ENCODE measurements at places on chromosomes 11 and 22.

DNA sequence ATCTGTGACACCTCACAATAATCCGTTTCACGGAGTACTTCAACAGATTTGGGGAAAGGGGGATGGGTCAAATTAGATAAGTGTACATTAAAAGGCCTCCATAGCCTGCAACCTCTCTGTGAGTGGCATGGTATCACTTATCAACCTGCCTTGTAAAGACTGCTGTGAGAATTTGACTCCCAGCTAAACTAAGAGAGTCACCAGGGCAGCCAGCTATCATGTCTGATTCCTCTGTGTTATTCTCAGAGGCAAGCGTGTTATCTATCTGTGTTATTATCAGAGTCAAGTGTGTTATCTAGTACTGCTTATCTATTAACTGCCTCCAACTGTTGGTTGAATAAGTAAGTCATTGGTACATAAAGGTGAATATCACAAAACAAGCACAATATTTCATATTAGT is 4.1 kb upstream of the FAM83F start:
- no peak for DNase-seq

DNA sequence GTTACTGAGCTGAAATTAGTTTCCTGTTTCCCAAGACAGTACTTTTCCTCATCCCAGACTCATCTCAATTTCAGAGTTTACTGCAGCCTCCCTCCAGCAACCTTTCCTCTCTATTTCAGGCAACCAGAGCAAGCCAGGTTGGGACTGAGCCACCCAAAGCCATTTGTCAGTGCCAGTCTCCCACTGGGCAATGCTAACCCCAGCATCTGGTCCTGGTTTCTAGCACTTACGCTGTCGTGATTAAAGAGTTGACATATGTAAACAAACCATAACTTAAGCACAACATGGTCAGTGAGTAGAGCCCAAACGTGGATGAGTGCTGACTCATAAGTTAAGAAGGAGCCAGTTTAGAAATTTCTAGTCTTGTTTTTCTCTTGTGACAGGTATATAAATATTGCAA is 119.6 kb upstream of the BLID start:
- no peak for DNase-seq

DNA sequence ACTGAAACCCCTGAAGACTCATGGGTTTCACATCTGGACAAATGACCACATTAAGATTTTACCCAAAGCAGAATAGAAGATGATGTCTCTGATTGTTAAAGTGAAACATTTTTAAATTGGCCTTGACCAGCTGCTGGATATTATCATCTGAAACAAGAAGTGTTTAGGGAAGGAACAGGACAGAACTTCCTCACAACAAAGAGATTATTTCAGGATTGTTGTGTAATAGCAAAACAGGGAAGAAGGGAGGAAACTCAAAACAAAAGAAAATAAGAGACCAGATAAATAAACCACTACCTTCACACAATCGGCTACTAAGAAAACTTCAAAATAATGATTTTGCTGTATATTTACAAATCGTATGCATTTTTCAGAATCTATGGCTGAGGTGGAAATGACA is 319.2 kb upstream of the API5 start:
- DNase-seq, result no peak

- no peak for DNase-seq
Measured at GRCh38 chr11:65132238-65132987, 1.9 kb downstream of the SYVN1 start.

GRCh38 chr22:24810043-24810749 is 4.2 kb downstream of the SGSM1 start:
- peak; percentile 36 for DNase-seq

- DNase-seq, result no peak
Measured at GRCh38 chr22:37053310-37054055, 1.9 kb downstream of the KCTD17 start.

GRCh38 chr22:35600476-35600875 is 16.7 kb downstream of the MB start:
- DNase-seq, result no peak

- DNase-seq, result no peak
Measured at GRCh38 chr11:67158221-67158620, 39.2 kb downstream of the KDM2A start.

DNA sequence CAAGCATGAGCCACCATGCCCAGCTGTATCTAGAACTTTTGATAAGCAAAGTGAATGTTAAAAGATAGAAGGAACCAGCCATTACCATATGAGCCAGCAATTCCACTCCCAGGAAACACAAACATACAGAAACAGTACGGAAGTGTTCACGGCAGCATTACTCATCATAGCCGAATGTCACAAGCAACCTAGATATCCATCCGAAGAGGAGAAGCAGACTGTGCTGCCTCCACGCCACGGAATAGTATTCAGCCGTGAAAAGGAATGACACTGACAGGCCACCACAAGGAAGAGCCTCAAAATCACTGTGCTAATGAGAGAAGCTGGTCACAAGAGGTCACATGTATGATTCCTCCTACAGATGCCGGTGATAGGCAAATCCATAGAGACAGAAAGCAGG is 17.6 kb upstream of the MGAT3 start:
- no peak for DNase-seq

DNA sequence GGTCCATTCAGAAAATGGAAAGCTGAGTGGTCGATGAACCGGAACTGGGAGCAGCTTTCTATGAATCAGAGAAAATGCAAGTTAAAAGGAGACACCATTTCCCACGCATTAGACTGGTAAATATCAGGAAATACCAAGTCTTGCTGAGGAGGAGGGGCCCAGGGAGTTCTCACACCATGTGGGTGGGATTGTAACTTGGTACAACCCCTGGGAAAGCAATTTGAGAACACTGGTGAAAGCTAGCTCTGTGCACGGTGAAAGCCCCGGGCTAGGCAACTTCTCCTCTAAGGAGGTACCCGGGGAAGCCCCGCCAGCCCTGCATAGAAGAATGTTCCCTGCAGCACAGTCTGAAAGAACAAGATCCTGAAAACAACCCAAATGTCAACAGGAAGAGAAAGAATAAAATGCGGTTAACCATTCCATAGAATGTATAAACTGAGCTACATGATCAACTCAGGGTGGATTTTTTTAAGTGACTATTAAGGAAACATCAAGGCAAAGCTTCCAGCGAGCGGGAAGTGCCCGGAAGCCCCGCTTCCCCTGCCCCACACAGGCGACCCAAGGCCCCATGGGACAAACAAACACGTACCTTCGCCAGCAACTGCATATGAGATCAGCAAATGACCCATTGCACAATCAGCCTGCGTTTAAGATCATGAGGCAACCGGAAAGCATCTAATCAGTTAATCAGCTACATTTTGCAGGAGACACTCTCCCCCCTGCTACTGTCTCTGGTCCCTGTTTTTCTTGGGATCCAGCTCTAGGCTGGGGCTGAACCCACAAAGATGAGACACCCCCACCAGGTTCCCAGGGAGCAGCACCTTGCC is 11.3 kb downstream of the SHANK2 start:
- no peak for DNase-seq

- DNase-seq, result no peak
Measured at GRCh38 chr11:69820441-69820840, 1.2 kb upstream of the FGF3 start.

DNA sequence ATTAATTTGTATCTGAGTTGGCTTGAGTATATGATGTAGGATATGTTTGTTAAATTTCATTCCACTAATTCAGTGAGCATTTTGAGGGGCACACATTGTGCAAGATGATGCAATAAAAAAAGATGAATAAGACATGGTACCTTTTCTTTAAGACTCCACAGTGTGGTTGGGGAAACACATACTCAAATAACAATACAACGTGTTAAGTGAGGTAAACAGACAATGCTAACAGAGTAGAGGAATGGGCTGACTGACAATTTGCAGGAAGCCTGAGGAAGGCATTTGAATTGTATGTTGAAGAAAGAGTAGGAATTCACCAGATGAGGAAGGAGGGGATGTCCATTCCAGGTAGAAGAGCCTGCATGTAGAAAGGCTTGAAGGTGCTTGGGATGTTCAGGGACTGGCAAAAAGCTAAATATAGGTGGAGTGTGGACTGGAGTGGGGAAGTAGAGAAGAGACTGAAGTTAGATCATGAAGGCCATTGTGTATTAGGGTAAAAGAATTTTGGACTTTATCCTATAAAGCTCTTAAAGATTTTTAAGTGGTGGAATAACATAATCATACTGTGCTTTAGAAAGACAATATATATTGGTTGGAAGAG is 6.8 kb downstream of the RNF169 start:
- no peak for DNase-seq

GRCh38 chr11:126484266-126484665 is 128.8 kb downstream of the ST3GAL4 start:
- no peak for DNase-seq

- no peak for DNase-seq
Measured at GRCh38 chr22:30150212-30150611, 69.9 kb downstream of the HORMAD2 start.

DNA sequence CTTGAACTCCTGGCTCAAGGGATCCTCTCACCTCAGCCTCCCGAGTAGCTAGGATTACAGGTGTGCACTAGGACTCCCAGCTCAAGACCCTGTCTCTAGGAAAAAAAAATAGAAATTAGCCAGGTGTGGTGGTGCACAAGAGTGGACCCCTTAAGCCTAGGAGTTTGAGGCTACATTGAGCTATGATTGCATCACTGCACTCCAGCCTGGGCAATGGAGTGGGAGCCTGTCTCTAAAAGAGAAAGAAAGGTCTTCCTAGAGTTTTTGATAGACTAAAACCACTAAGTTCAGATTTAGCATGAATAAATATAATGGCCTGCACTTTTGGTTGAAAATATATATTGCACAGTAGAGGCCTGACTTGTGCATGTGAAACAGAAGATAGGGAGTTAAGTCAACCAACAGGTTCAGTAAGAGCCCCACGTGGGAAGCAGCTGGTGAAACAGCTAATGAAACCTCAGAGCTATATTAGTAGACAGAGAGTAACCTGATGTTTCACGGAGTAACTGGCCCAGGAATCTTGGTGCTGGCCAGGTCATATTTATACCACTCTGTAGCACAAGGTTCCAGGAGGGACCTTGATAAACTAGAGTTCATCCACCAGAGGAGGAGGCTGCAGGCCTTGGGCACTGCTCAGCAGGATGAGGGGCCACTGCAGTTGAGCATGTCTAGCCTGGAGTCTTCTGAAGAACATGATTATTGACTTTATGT is 4.6 kb upstream of the MICAL3 start:
- DNase-seq, result no peak

DNA sequence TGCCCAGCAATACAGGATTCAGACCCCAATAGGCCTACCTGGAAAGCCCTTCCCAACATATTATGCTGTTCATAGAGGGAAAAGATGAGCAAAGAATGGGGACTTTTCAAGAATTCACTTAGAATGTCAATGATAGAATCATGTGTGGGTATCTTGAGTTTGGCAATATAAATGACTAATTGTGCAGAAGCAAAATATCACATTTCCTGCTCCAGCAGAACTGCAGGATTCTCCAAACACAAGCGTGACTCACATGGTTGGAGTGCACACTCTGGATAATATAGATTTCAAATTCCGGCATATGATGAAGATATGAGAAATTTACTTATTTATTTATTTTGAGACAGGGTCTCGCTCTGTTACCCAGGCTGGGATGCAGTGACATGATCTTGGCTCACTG is 12.5 kb upstream of the APOL5 start:
- DNase-seq, result no peak

GRCh38 chr22:43274595-43275240 is 68.5 kb downstream of the SCUBE1 start:
- DNase-seq, result no peak

DNA sequence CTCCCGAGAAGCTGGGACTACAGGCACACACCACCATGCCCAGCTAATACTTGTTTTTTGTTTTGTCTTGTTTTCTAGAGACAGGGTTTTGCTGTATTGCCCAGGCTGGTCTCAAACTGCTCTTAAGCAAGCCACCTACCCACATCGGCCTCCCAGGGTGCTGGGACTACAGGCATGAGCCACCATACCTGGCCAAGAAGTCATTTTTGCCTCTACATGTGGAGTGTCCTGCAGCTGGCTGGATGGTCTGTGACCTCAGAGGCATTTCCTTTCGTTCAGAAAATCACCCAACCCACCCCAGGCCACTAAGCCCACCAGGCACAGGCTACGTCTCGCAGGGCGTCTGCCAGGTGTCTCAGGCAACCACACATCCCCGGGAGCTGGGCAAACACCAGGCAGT is 12.8 kb downstream of the SHANK2 start:
- no peak for DNase-seq

DNA sequence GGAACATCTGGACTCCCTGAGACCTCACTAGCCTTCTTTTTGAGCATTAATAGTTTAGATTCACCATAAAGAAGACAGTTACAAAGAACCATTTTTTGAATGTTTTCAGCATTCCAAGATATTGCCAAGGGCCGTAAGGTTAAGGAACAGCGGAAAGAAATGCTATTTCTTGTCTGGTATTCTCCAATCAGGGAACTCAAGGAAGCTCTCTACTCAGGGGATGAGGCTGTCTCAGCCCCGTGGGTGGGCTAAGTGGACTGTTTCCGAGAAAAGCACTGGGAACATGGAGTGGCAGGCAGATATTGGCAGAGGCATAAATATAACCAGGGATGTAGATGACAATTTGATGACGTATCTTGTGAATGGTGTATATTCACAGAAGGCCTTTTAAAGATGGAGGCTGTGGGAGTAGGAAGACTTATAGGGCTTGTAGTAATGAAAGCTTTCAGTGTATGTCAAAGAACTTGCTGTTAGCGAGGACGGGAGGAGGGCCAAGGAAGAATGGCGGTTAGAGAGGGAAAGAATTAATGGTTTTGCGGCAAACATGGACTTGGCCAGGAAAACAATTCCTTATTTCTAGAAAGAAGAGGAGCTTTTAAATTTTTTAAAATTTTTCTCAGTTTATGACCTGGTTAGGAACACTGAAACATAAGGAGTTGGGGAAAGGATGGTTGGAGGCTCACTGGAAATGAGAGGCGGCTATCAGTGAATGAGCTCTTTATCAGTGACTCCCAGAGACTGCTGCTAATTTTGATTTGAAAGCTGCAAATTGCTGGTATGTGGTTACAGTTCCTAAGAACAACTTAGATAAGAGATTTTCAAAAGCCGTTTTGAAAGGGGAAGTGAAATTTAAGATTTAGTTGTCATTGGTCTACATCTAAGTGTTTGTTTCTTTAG is 64.6 kb downstream of the ST3GAL4 start:
- DNase-seq, result no peak

DNA sequence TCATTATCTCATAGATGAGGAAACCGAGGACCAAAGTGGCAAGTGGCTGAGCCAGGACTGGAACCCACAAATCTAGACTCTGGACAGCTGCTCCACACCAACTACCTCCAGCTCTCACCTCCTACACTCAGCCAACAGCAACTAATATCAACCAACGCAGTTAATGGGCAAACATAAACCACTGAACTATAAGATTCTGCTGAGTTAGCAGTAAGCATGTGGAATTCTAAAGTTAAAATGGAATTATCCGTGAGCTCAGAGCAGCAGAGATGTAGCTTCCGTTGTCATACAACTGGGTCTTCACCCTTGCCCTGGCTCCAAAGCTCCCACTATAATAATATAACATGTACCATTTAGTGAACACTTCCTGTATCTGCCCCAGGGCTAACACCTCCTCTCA is 27.1 kb downstream of the FAM227A start:
- DNase-seq, result no peak

GRCh38 chr11:73734993-73735392 is 25.9 kb downstream of the RAB6A start:
- DNase-seq, result no peak

GRCh38 chr11:50088231-50088630 is 55.6 kb downstream of the OR4C45 start:
- DNase-seq, result no peak

- no peak for DNase-seq
Measured at GRCh38 chr11:14506532-14506931, 6.9 kb upstream of the COPB1 start.
